Activated CD8-positive, alpha-beta memory T cell treated with anti-CD3 and anti-CD28 coated beads, Interleukin-2, amount 10 ng/mL, durations not matched to agents 7 days and 5 days (primary cell): ENCODE measurements at places on chromosomes 12 and 14. TPM values are rescaled to one million over a fixed set of nuclear protein-coding genes. Genes with fewer than 3 reads are reported as not detected.

The PPM1H gene
- total RNA-seq = 0.68 TPM

The MMP17 gene
- not detected for total RNA-seq

GRCh38 chr12:124655698-124656516 lies 88.5 kb upstream of the NCOR2 start:
- H3K27ac ChIP-seq = no peak overlapping the region
- DNase-seq = no peak
- no peaks in the 10 kb centered on the region for H3K4me1 ChIP-seq

- H3K36me3 ChIP-seq = peaks cover 18% of the 10 kb centered on the region
- no peaks in the 10 kb centered on the region for H3K27me3 ChIP-seq
- H3K4me3 ChIP-seq = peak overlapping the region; percentile 5
- peaks cover 73% of the 10 kb centered on the region for H3K4me1 ChIP-seq
These were observed 257.8 kb upstream of the BTG1 start for GRCh38 chr12:92403210-92404175.

DNA sequence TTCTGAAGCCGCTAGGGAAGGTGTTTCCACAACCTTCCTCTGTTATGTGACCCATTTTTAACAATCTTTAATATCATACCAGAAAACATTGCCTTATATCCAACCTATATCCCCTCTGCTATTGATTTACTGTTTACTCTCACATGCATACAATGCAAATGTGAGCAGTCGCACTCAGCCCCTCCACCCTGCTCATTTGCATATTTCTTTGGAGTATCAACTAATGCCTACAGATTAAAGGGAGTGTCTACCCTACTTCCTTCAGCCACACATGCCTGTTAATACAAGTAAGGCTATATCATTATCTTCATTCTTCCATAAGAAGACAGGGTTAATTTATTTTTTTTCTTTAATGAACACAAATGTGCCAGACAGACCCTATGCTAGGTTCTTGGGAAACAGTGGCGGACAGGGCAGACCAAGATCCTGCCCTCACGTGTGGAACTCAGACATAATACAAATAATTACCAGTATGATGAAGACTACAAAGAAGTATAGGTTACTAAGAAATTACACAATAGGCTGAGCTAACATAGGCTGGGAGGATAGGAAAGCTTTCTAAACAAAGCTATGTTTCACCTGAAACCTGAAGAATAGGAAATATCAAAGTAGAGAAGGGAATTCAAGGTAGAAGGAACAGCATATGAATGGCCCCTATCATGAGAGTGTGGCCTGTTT lies 107.3 kb upstream of the MDM1 start:
- H3K4me1 ChIP-seq = peaks cover 31% of the 10 kb centered on the region
- H3K27ac ChIP-seq = no peak overlapping the region
- DNase-seq = no peak
- no peak overlapping the region for H3K4me3 ChIP-seq
- peaks cover 47% of the 10 kb centered on the region for H3K36me3 ChIP-seq
- H3K27me3 ChIP-seq = no peaks in the 10 kb centered on the region

DNA sequence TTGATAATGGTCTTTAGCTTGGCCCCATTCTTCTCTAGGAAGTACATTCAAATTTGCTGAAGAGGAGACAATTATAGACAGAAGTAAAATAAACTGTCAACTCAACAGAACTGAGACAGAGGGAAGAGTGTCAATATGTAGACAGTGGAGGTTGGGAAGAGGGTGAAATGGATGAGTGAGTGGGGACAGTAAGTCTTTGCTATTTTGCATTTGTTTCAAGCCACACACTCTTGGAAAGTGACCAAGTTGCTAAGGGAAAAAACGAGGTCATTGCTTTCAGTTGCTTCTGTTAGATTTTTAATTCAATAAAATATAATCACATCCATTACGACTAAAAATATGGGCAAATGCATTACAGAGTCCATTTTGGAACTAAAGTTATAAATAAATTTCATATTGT lies 47.8 kb downstream of the BTBD7 start:
- no peak overlapping the region for H3K4me3 ChIP-seq
- no peak overlapping the region for H3K27ac ChIP-seq
- no peaks in the 10 kb centered on the region for H3K4me1 ChIP-seq
